ENCODE measurements at places on chromosomes 7 and 10.

DNA sequence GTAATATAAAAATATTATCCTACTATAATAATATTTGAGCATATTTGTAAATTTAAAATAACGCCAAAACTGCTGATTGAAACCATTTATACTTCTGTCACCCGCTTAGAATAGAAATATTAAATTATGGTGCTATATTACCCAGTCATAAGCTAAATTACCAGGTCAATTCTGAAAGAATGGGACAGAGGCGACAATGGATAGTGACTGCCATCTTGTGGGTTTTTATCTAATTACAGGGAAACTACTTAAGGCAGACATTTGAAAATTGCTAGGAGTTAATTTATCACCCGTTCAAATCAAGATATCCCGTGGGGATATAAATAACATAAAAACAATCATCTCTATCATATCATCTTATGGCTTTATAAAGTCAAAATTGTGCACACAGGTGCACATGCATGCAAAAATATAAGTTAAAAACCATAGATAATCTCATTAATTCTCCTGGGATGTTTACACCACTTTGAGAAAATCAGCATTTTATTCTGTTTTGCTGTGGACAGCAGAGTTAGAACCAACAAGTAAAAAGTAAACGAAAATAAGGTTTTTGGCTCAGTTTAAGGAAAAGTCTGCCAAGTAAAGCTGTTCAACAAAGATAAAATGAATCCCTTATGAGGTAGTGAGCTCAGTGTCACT is 41.3 kb upstream of the HPSE2 start:
- DNase-seq = peak; percentile 5

DNA sequence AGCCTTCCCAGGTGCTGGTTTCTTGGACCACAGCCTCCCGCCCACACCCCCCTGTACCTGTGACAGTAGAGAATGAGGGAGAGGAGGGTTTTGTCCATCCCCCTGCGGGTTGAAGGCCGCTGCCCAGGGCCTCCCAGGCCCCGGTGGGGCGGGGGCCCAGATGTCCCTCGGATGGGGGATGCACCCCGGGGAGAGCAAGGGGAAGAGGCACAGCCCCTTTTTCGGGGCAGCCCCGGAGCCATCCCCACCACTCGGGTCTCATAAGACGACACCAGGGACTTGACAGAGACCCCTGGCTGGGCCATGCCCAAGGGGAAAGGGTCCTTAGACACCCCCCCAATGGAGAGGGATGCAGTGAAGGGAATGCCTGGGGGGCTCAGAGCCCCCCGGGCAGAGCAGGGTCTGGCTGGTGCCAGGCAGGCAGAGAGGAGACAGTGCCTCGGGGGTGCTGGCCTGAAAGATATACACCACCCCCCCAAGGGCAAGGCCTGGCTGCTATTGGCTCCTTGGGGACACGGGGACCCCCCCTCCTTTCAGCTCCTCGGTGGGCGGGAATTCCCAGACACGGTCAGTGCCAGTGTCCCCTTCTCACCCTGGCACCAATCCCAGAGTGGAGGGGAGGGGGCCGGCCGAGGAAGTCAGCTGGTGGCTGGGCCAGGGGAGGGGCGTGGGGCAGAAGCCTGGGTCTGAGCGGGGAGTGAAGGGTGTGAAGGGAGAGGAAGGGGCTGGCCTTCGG is 3.7 kb upstream of the SPACDR start:
- no peak for DNase-seq

- peak; percentile 93 for DNase-seq
These were observed 32.2 kb upstream of the ZFAND2A start for GRCh38 chr7:1192171-1192676.

DNA sequence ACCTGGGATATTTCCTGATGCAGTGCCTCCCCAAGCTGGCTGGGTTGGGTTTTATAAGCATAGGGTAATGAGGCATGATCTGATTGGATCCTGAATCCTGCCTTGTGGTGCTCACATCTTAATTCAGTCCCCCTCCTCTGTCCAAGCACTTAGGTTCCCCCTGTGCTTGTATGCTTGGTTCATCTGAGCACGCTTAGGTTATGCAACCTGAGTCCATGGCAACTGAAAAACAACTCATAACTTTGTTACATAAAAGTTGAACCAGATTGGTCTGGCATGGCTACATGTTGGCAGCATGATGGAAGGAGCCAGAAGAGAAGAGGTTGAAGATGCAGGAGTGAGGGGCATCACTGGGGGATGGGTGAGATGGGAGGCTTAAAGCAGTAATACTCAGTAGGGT is 57.3 kb upstream of the OSBPL3 start:
- no peak for DNase-seq

DNA sequence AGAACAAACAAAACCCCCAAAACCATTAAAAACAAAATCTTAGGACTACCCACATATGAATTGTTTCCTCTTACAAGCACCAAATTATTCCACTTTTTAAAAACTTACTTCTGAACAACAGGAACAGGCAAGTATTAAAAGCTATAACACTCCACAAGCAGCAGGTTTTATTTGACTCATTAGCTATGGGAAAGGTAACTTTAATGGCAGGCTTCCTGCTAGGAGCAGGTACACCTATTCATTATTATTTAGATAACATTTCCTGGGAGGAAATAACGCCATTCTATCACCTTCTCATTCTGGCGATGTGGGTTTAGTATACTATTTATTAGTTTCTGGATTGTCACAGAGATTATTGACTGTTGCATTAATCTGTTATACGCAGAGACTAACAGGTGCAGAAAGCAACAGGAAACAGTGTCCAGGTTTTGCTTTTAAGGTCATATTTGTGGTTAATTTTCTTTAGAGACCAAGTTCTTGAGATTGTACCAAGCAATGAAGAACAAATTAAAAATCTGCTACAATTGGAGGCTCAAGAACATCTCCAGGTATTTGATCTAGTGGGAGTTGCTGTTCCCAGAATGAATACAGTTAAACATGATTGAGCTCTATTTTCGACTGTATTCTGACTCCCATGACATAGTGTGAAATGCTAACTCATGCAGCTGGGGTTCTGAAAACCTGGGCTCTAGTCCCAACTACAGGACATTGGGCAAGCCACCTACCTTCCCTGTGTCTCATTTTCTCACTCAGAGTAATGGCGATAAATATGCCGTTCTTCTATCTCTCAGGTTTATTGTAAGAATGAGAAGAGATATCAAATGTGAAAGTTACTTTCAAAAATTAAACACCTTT is 2.0 kb downstream of the CPA2 start:
- DNase-seq = no peak

DNA sequence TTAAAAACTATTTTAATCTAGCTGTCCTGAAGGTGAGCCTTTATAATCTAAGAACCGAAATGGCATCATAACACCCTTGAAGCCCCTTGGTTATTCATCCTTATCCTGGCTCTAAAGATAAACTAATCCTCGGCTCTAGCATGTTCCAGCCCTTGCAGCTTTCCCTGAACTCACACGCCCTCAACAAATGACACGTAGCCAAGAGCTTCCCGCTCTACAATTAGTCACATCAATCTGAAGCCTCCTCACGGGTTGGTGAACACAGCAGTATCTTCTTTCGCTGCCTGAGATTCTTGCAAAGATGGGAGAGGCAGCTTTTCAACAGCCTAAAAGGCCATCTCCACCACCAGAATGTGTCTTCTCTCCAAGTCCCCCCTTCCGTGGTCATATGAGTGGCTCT is 4.1 kb downstream of the FRMD4A start:
- DNase-seq = no peak

DNA sequence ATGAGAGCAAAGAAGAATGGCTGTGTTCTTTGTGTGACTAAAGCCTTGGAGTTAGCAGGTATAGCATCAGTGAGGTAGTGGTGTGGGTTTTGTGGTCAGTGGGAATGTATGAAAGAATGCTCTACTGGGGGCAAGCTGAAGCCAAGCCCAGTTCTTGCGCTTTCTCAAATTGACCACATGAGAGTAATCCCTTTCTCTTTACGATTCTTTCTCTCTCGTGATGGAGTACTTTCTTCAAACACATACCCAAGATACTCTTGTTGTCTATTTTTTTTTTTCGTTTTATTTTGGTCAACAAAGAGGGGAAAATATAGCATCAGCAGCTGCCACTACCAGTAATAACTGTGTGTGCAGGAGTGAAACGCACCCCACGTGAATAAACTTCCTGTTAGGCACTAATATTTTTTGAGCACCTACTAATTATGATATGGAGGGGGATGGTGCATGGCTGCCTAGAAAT is 8.4 kb upstream of the PANK1 start:
- DNase-seq = no peak

- no peak for DNase-seq
These were observed 781.1 kb downstream of the GATA3 start for GRCh38 chr10:8835453-8836167.

- no peak for DNase-seq
These were observed 186.2 kb downstream of the CXCL12 start for GRCh38 chr10:44198780-44199097.

GRCh38 chr10:110209454-110209925 is 2.1 kb downstream of the MXI1 start:
- DNase-seq = peak; percentile 28

GRCh38 chr10:115974816-115975430 is 298.1 kb downstream of the GFRA1 start:
- DNase-seq = no peak

DNA sequence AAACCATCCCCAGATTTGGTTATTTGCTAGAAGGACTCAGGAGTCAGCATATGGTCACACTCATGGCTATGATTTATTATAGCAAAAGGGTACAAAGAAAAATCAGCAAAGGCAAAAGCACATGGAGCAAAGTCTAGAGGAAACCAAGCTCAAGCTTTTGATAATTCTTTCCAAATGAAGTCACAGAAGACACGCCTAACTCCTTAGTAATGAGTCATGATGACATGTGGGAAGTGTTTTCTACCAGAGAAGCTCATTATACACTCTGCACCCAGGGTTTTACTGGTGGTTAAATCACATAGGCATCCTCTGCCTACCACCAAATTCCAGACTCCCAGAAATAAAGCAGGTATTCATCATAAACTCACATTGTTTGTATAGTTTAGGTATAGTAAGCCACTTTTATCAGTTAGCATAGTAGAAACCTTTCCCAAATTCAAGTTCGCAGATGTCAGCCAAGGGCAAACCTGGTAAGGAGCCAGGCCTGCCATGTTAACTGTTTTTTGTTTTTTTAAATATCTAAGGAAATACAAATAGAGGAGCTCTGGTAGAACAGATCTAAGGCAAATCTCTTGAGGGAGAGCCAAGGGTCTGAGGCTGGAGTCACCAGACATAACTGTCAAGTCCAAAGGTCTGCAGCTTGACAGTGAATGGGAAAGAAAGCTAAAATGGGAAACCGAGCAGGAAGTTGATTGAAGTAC is 15.4 kb upstream of the HIBADH start:
- peak; percentile 76 for DNase-seq

- no peak for DNase-seq
These were observed 62.3 kb upstream of the CTBP2 start for GRCh38 chr10:125222515-125223308.

DNA sequence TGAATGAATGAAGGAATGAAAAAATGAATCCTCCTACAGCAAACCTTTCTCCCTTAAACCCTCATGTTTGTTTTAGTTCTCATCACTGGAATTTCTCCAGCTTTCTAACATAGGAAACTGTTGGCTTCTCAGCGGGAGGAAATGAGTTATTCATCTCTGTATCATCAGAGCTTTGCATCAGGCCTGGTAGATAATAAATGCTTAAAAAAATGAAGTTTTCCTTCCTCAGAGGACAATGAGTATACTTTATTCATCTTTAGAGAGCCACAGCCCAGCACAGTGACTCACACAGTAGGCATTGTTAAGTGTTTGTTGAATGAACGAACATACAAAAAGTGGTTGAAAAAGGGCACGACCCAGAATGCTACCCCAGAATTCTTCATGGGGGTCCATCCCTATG is 62.6 kb downstream of the COL13A1 start:
- DNase-seq = no peak

GRCh38 chr7:17600340-17600752 is 301.9 kb downstream of the AHR start:
- DNase-seq = peak; percentile 14

- peak; percentile 62 for DNase-seq
These were observed 726 bp upstream of the INSIG1 start for GRCh38 chr7:155296788-155297516.

DNA sequence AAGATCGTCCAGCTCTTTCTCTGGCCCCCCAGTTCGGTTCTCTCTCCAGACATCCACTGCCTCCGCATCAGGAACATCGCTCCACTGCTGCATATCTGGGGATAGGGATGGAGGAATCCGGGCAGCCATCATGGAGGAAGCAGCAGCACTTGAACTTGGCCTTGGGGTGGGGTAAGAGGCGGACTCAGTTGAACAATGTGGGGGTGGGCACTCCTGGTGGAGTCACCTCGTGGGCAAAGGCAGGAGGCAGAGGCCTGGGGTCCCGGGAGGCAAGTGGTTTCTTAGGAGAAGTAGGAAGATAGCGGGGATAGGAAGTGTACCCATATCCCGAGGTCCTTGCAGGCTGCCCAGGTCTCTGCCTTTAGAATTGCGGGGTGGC is 98.3 kb downstream of the CHST15 start:
- no peak for DNase-seq

DNA sequence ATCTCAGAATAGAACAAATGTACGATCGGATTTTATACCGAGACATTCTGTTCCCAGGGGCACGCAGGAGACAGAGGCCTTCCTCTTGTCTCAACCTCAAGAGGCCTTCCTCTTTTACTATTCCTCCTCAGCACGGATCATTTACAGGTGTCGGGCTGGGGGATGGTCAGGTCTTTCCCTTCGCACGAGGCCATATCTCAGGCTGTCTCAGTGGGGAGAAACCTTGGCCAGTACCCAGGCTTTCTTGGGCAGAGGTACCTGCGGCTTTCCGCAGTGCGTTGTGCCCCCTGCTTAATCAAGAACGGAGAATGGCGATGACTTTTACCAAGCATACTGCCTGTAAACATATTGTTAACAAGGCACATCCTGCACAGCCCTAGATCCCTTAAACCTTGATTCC is 44.2 kb downstream of the FANK1 start:
- DNase-seq = no peak

GRCh38 chr7:24704311-24704710 is 53.0 kb downstream of the GSDME start:
- no peak for DNase-seq

DNA sequence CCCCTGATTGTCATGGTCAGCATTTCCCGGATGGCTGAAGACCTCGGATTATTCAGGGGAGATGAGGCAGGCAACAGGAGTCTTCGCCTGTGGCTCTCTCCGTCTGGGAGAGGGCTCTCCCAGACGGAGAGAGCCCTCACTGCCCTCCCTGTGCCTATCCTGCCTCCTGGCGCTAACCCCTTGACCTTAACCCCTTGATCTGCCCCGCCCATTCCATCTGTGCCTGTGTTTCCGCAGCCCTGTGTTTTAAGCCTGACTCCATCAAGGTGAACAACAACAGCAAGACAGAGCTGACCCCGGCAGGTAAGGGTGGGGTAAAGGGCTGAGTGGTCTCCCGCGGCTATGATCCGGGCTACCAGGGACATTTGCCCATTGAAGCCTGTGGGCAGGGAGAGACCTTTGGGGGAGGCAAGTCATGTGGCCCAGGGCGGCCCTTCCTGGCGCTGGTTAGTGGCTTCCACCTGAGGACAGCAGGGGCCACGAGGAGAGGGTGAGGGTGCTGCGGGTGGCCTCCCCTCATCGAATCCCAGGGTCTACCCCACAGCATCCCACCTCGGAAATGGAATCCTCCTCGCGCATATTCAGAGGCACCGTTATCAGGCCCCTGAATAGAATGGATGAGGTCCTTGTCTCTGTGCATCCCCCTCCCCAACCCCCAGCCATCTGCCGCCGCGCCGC is 4.2 kb upstream of the MUC12 start:
- DNase-seq = no peak

GRCh38 chr10:28503114-28503513 is 29.8 kb upstream of the WAC start:
- no peak for DNase-seq

GRCh38 chr7:24905996-24906770 is 73.8 kb downstream of the OSBPL3 start:
- DNase-seq = no peak

GRCh38 chr10:18583575-18584270 is 67.7 kb downstream of the NSUN6 start:
- DNase-seq = no peak

Measured in inflammatory macrophage treated with lipopolysaccharide for 4 hours (primary cell).